ENCODE measurements at places on chromosomes 1 and 21. TPM values are rescaled to one million over a fixed set of nuclear protein-coding genes. Genes with fewer than 3 reads are reported as not detected.

DNA sequence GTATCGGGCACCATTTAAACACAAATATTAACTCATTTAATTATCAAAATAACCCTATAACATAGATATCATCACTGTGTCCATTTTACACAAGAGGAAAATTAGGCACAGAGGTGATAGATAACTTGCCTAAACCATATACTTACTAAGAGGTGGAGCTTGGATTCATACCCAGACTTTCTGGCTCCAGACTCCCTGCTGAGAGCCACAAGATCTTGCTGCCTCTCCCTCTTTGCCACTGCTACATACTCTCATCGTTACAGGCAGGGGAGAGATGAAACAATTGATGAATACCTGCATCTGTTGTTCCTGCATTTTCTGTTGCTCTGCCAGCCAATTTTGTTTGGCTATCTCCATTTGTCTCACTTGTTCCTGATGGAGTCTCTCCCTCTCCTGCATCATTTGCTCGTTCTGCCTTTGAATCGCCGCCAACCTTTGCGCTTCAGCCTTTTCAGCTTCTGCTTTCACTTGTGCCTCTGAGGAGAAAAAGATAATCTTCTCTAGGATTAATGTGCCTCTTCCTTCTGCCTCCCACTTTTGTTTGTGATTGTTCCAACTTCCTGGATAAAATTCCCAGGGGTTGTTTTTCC is 10.6 kb downstream of the GBP5 start:
- no peaks in the 10 kb centered on the region for H3K4me1 ChIP-seq
- no peak overlapping the region for H3K4me3 ChIP-seq
- H3K27ac ChIP-seq: no peak overlapping the region
- no peak for DNase-seq
- H3K27me3 ChIP-seq: no peaks in the 10 kb centered on the region

DNA sequence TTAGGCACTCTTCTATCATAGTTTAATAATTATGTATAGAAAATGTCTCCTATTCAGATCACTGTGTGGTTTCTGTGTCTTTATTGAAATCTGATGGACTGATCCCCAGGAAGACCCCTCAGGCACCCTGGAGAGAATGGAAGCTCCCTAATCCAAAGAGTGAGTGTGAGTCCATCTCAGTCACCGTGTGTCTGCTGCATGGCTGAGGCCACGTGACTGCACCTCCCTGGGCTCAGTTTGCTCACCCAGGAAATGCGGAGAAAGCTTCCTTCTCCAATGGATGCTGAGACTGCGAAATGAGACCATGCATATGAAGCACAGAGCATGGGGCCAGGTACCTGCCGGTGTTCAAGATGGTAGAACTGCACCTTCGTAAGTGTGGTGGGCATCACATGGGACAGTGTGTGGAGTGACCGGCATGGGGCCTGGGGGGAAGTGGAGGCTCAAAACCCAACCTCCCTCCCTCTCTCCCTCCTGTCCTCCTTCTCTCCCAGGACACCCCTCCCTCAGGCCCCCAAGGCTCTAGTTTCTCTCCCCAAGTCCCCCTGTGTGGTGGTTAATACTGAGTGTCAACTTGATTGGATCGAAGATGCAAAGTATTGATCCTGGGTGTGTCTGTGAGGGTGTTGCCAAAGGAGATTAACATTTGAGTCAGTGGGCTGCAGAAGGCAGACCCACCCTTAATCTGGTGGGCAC is 557.5 kb downstream of the PTPRU start:
- H3K27me3 ChIP-seq: peaks cover 5% of the 10 kb centered on the region
- H3K27ac ChIP-seq: peak overlapping the region; percentile 64
- no peaks in the 10 kb centered on the region for H3K4me1 ChIP-seq
- no peak overlapping the region for H3K4me3 ChIP-seq
- no peak for DNase-seq

DNA sequence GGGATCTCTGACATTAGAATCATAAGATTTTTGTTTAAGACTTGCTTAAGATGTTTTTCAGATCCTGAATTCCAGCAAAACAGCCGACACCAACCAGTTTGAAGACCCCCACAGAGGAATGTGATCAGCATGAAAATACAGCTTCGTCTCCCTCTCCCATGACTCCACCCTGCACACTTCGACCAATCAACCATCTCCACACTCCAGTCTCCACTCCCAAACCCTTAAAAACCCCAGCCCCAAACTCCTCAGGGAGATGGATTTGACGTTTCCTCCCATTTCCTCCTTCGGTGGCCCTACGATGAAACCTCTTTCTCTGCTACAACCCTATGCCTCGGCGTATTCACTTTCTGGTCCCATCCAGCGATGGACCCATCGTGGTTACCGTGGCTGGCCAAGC is 30.1 kb upstream of the KIF26B start:
- DNase-seq: no peak
- H3K27ac ChIP-seq: no peak overlapping the region
- H3K27me3 ChIP-seq: peaks cover 8% of the 10 kb centered on the region
- no peak overlapping the region for H3K4me3 ChIP-seq
- H3K4me1 ChIP-seq: no peaks in the 10 kb centered on the region

GRCh38 chr1:9449110-9449627 is 90.1 kb upstream of the SLC25A33 start:
- peaks cover 11% of the 10 kb centered on the region for H3K4me1 ChIP-seq
- no peaks in the 10 kb centered on the region for H3K36me3 ChIP-seq
- peaks cover 3% of the 10 kb centered on the region for H3K27me3 ChIP-seq
- peak overlapping the region; percentile 41 for H3K27ac ChIP-seq
- H3K4me3 ChIP-seq: no peak overlapping the region

- no peak for DNase-seq
- H3K27ac ChIP-seq: no peak overlapping the region
- H3K36me3 ChIP-seq: peaks cover 31% of the 10 kb centered on the region
- no peaks in the 10 kb centered on the region for H3K27me3 ChIP-seq
Observed at GRCh38 chr1:235669277-235669676, 19.7 kb upstream of the GNG4 start.

Gene SIM2
- 0.38 TPM for total RNA-seq

Gene DNAJC28
- 4.9 TPM for total RNA-seq

DNA sequence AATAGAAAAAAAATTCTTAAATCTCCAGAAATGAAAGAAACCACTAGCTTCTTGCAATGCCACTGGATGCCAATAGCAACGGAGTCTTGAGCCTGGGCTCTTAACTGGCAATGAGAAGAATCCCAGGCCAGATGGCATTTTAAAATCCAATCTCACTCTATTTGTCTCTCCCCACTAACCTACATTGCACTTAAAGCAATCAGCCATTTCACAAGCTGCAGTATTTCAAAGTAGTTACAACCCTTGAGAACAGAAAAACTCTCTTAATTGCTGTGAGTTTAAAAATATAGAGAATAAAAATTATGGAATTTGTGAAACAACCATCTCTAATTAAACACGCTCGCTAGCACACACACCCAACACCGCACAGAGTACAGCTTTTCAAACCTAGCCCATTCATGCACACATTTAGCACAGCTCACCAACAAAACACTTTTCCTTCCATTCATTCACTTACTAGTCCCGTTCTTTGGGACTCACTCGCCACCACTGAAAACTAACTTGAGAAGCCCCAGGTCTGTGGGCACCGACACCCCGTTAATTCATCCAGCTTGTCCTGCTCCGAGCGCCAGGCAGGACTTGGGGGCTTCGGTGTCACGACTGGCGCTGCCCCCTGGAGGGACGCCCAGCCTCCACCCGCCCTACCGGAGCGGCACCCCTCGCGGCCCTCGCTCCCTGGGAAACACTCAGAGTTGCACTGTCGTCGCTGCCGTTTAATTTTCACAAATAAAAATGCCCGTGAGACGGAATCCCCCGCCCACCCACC is 1.0 kb downstream of the DDAH1 start:
- H3K36me3 ChIP-seq: no peaks in the 10 kb centered on the region
- H3K4me1 ChIP-seq: peaks cover 24% of the 10 kb centered on the region
- peak overlapping the region; percentile 76 for H3K4me3 ChIP-seq
- H3K27ac ChIP-seq: peak overlapping the region; percentile 25
- no peak for DNase-seq

Gene WNT2B
- total RNA-seq: 0.77 TPM

Gene SIK1
- 8.1 TPM for total RNA-seq

Gene CELA3A
- total RNA-seq: 1.5 TPM

- H3K4me3 ChIP-seq: no peak overlapping the region
- H3K4me1 ChIP-seq: peaks cover 5% of the 10 kb centered on the region
- no peak for DNase-seq
- peaks cover 92% of the 10 kb centered on the region for H3K27me3 ChIP-seq
Observed at GRCh38 chr1:156439036-156439776, 61.4 kb downstream of the MEF2D start.

Measured in progenitor cell of endocrine pancreas (in vitro differentiated cells).